ENCODE measurements at places on chromosomes 2 and 18.

- no peak for DNase-seq
Observed at GRCh38 chr2:36452260-36452659, 96.7 kb downstream of the CRIM1 start.

DNA sequence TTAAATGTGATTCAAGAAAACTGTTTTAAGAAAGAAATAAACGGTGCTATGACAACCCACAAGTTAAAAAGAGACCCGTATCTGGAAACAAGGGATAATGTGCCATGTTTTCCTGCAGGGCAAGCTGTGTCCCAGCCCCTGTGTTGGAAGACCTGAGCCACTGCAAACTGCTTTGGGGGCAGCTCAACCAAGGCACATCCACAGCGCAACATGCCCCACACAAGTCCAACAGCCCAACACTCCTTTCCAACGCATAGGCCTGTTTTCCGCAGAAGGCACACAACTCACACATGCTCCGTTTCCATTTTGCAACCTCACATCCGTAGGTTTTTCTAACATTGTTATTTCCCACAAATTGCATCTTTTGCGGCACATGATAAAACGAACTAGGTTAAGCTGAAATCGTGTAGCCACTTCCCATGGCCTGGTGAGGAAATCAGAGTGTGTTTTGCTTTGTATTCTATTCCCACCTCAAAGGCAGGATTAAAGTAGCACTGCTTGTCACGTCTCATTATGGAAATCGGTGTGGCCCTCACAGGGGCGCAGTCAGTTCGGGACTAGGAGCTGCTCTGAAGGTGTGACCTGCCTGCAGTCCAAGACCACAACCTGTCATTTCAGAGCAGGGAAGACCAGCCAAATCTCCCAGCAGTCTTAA, 50.5 kb upstream of the ZNF516 start:
- DNase-seq, result no peak

- peak; percentile 46 for DNase-seq
Observed at GRCh38 chr18:50560681-50561629, 1.1 kb downstream of the MAPK4 start.

- no peak for DNase-seq
Observed at GRCh38 chr2:228602288-228602687, 420.8 kb upstream of the SPHKAP start.

- DNase-seq, result no peak
Observed at GRCh38 chr2:61463769-61464475, 7.0 kb downstream of the USP34 start.

- no peak for DNase-seq
Observed at GRCh38 chr2:216696321-216696720, 972 bp upstream of the IGFBP5 start.

DNA sequence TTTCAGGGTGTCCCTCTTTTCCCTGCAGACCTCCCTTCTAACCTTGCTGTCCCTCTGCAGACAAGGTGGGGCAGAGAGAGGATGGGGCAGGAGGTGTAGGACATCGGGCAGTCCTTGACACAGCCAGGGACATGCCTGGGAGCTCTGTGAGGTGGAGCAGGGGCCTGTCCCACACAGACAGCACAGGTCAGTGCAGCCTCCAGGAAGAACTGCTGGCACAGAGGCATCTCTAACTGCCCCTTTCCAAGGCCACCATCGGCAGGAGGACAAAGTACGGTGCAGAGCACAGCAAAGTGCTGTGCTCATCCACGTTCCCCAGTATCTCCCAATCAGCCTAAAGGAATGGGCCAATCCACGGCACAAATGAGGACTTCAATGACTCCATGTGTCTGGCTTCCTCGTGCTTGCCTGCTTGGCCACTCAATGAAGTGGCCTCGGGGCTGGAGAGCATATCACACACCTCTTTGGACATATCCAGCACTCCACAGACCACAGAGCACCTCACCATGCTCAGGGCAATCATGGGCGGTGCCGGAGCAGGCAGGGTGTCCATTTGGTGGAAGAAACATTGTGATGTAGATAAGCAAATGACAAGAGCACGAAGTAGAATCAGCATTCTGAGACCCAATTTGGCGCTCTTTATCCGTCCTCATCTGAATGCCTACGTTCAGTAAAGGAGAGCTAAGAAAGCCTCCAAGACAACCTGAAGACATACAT, 11.9 kb downstream of the CHST10 start:
- DNase-seq, result no peak

DNA sequence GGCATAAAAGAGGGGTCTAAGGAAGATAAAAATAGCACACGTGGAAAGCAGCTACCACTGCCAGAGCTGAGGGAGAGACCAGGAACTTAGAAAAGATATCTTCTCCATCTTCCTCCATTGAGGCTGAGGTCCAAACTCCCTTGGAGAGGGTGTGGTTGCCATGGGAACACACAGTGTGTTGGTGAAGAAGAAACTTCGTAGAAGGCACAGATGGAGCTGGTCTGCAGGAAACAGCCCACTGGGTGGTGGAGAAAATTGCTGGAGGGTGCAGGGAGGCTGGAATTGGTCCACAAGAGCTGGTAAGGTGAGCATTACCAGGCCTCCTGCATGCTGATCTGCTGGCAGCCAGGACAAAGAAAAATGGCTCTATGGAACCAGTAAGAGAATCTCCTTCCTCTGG, 191.0 kb downstream of the HRH4 start:
- no peak for DNase-seq

- DNase-seq, result no peak
Observed at GRCh38 chr2:177868806-177869205, 203.8 kb downstream of the PDE11A start.

- DNase-seq, result peak; percentile 61
Observed at GRCh38 chr2:207473049-207473930, 56.5 kb upstream of the CREB1 start.

DNA sequence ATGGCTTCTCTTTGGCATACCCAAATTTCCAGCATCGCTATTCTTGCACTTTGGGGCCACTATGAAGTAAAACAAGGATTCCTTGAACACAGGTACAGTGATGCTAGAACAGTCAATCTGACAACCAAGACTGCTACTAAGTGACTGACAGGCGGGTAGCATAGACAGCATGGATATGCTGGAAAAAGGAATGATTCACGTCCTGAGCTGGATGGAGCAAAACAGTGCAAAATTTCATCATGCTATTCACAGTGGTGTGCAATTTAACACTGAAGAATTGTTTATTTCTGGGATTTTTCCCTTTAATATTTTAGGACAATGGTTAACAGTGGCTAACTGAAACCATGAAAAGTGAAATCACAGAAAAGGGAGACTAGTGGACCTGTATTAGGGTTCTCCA, 1511.2 kb upstream of the ZEB2 start:
- DNase-seq, result no peak

- no peak for DNase-seq
Observed at GRCh38 chr18:48326901-48327675, 82.1 kb downstream of the ZBTB7C start.

DNA sequence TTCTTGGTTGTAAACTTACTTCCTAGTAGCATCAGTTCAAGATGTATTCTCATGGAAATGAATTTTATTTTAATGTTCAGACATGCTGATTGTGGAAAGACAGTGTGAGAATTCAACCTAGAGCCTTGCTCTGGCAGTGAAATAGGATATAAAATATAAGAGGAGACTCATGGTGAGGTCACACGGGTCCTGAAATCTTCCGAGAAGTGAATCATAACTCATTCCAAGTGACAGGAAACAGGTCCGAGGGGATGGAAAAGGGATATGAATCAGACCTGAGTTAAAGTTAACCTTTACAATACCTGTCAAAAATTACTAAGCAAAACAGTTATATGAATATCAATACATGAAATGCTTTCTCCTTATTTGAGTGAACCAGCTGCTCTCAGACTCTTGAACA, 185.2 kb upstream of the LRRTM1 start:
- no peak for DNase-seq

DNA sequence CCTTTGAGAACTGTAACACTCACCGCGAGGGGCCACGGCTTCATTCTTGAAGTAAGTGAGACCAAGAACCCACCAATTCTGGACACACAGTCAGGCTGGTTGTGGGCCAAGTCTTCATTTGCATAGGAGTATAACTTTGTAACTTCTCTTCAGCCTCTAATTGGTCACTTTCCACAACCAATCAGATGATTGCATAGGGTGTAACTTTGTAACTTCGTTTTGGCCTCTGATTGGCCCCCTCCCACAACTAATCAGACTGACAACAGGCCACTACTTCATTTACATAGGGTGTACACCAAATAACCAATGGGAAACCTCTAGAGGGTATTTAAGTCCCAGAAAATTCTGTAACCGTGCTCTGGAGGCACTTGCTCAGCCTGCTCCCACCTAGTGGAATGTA, 77.5 kb upstream of the TCF4 start:
- DNase-seq, result no peak

GRCh38 chr2:88754585-88755320, 63.3 kb downstream of the RPIA start:
- DNase-seq, result no peak

DNA sequence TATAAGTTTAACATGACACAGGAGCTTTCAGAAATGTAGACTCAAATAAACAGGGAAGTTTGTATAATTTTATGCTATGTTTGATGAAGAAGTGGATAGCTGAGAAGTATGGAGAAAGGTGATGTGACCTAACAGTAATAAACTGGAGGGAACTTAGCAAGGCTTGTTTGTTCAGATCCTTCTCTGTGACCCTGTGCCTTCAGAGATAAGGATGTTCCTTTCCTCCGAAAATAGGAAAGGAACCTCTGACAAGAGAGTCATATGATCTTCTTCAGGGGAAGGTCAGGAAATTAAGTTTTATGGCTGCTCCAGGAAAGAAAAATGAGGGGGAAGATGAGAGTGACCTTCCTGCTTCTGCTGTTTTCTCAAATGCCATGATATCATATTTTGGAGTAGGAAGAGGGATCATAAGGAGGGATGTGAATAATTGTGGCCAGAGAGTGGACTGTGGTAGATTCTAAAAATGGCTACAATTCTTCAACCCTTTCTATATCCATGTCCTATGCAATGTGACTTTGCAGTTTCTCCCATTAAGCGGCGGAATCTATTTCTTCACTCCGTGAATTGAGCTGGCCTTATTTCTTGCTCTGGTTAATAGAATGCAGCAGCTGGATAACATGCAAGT, 8.5 kb upstream of the C2orf69 start:
- DNase-seq, result no peak

- no peak for DNase-seq
Observed at GRCh38 chr2:199955007-199955338, 318 bp downstream of the TYW5 start.

DNA sequence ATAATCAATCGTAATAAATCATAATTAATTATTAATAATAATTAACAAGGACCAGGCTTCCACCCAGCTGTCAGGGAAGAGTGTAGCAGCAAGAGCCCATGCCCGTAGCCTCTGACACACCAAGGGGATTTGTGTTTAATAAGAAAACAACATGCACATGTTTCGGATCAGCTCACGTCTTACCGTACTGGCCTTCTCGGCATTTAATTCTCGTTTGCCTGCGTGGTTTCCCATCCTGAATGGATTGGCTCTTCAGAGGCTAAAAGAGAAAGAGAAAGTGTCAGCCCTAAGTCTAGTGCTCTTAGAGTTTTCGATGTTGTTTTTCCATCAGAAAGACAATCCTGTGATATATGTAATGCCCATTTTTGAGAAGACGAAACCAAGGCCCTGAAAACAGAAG, 27.6 kb downstream of the MBP start:
- DNase-seq, result no peak

GRCh38 chr2:228853151-228853550, 417.9 kb downstream of the PID1 start:
- DNase-seq, result peak; percentile 37

DNA sequence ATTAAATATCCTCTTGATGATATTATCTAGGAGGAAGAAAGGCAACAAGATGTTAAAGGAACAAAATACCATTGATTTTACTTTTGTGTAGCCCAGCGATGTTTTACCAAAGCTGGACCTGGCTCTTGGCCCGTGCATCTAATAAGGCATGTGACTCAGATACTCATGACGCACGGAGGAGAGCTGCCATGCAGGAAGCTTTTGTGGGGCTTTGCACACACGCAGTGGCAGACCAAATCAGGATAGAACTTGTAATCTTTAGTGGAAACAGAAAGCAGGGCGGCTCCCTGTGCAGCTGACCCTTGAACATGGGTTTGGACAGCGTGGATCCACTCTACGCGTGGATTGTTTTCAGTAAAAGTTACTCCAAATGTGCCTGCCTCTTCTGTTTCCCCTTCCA, 190.0 kb downstream of the NAPG start:
- no peak for DNase-seq

GRCh38 chr18:59950215-59950944, 50.6 kb downstream of the PMAIP1 start:
- no peak for DNase-seq

GRCh38 chr2:101930019-101930418, 61.7 kb upstream of the IL1R2 start:
- DNase-seq, result no peak

DNA sequence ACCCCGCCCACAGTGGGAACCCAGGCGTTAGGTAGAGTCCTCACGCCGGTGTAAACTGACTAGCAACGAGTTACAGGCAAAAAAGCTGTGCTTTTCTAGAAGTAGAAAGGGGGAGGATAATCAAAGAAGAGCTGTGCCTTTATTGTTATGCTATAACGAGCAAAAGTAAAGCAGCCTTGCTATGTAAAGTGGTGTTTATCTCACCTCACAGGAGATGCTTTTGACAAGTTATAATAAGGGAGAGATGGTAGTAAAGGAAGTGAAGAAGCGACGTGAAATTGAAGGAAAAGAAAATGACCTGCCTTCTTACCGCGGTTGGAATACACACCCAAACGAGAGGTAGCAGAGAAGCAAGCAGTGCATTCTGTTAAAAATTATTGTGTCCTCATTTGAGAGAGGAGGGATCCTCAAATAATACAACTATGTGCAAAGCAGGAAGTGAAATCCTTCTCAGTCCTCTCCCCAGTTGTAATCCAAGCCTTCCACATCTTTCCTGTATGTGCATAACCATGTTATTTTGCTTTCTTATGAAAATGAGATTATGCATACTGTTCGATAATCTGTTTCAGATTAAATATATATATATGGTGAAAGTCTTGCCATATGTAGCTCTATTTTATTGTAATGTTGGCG, 962 bp downstream of the TANK start:
- no peak for DNase-seq

DNA sequence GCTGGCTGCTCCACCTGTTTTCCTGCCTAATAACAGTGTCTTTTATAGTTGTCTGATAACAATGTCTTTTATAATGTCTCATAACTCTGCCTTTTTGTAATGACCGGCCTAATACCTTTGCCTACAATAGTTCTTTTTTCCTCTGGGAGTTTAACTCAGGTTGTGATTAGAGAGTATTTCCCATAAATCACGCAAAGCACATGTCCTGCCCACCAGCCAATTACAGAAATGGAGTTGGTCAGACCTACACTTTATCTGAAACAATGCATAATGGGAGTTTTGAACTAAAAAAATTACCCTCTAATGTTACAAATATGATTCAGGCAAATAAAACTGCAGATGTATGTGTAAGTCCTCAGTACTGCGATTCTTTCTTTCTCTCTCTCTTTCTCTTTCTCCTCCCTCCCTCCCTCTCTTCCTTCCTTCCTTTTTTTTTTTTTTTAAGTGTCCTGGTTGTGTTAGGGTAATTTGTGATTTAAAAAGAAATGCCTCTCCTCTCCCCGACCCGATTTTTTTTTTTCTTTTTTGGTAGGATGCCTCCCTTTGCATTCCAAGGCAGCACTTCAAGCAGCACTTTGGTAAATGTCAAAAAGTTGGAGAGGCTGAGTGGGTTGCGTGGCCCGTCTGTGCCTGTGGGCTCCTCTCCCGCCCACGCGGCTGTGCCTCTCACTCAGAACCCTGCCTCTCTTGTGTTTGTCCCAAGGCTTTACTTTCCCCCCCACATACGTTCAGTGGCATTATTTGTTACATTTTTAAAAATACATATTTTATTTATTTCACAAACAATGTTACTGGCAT, 147.3 kb downstream of the AGAP1 start:
- DNase-seq, result no peak
